ENCODE measurements at places on chromosomes 2 and 18.

GRCh38 chr2:241958818-241959545, 89.5 kb downstream of the RTP5 start:
- H3K27me3 ChIP-seq: no peaks in the 10 kb centered on the region
- H3K27ac ChIP-seq: no peak overlapping the region
- DNase-seq: no peak
- H3K4me3 ChIP-seq: no peak overlapping the region
- H3K4me1 ChIP-seq: peaks cover 28% of the 10 kb centered on the region
- no peaks in the 10 kb centered on the region for H3K36me3 ChIP-seq

DNA sequence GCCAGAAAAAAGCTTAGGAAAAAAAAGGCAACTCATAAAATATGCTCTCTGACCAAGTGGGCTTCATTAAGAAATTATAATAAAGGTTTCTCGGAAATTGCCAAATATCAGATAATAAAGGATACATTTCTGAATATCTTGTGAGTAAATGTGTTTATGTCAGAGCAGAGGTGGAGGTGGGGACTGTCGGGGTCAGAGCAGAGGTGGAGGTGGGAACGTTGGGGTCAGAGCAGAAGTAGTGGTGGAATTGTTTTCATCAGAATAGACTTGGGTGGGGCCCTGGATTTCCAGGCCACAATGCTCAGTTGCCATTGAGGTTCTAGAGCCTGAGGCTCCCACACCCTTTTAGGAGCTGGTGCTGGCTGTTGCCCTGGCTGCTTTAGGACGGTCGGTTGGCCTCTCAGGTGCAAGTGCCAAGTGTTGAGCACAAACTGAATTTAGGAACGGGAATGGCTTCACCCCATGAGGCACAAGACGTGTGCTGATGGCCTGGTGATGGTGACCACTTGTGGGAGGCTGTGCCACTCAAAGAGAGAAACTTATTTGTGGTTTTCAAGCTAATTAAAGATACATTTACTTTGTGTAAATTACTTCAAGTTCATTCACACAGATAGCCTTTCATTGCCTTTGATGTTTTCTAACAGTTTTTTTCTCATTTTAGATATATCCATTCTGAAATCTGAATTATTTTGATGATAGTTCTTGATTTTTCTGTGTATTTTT, 131.5 kb downstream of the ATP9B start:
- H3K36me3 ChIP-seq: peaks cover 9% of the 10 kb centered on the region
- H3K4me3 ChIP-seq: no peak overlapping the region
- H3K27me3 ChIP-seq: no peaks in the 10 kb centered on the region
- H3K4me1 ChIP-seq: peaks cover 12% of the 10 kb centered on the region

- peak; percentile 70 for DNase-seq
- H3K4me3 ChIP-seq: no peak overlapping the region
- H3K36me3 ChIP-seq: no peaks in the 10 kb centered on the region
- no peaks in the 10 kb centered on the region for H3K27me3 ChIP-seq
- H3K4me1 ChIP-seq: no peaks in the 10 kb centered on the region
- no peak overlapping the region for H3K27ac ChIP-seq
Observed at GRCh38 chr2:136527560-136527959, 237.8 kb upstream of the THSD7B start.

- no peak overlapping the region for H3K4me3 ChIP-seq
- H3K27me3 ChIP-seq: no peaks in the 10 kb centered on the region
- DNase-seq: no peak
- H3K36me3 ChIP-seq: no peaks in the 10 kb centered on the region
- no peak overlapping the region for H3K27ac ChIP-seq
Observed at GRCh38 chr2:46774499-46775228, 140.9 kb downstream of the MCFD2 start.

DNA sequence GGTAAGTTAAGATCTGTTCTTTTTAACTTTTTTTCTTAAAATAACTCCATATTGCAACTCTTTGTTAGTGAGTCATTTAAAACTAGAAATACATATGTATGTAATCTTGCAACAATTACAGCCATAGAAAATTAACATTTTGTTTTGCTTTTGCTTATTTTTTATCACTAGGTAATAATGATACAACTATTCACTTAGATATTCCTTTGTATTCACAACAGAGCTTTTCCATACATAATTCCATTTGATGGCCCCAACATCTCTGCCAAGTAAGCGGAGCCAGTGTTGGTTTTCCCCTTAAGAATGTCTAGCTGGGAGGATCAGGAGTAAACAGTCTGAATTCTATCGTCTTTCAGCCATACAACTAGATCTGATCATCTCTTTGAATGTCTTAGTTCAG, 16.1 kb downstream of the SPP2 start:
- no peak overlapping the region for H3K27ac ChIP-seq
- no peaks in the 10 kb centered on the region for H3K27me3 ChIP-seq
- no peaks in the 10 kb centered on the region for H3K36me3 ChIP-seq
- no peaks in the 10 kb centered on the region for H3K4me1 ChIP-seq
- no peak overlapping the region for H3K4me3 ChIP-seq

GRCh38 chr2:196610796-196611195, 28.7 kb upstream of the CCDC150 start:
- H3K27ac ChIP-seq: no peak overlapping the region
- no peaks in the 10 kb centered on the region for H3K27me3 ChIP-seq
- H3K4me1 ChIP-seq: no peaks in the 10 kb centered on the region
- no peaks in the 10 kb centered on the region for H3K36me3 ChIP-seq

DNA sequence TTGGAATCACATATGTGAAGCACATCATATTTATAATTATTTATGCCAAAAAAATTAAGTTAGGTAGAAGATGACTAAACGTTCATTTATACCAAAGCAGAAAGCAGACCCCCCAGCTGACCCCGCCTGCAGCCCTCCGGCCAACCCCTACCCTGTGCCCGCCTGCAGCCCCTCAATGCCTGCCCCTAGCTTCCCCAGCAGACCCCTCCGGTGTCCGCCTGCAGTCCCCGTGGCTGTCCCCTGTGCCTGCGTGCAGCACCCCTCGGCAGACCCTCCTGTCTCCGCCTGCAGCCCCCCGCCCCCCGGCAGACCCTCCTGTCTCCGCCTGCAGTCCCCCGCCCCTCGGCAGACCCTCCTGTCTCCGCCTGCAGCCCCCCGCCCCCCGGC, 136.2 kb downstream of the NFATC1 start:
- DNase-seq: no peak
- H3K27me3 ChIP-seq: no peaks in the 10 kb centered on the region
- no peak overlapping the region for H3K27ac ChIP-seq
- H3K36me3 ChIP-seq: peaks cover 4% of the 10 kb centered on the region

DNA sequence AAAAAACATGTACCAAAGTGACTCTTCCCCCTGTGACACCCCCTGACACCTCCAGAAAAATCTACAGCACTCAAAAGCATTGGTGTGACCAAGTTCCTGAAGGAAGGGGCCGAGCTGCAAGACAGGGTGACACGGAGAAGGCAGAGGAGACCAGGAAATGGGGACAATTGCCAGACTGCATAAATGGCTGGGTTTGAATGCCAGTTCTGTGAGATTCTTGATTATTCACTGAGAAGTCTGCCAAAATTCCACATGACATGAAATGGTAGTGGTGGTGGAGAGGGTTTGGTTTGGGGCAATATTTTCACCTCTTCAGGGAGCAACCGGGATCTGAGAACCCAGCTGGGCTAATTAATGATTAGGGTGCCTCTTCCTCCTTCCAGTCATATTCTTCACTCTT, 178.5 kb downstream of the ARL4C start:
- no peaks in the 10 kb centered on the region for H3K36me3 ChIP-seq
- no peaks in the 10 kb centered on the region for H3K27me3 ChIP-seq
- H3K27ac ChIP-seq: no peak overlapping the region
- no peaks in the 10 kb centered on the region for H3K4me1 ChIP-seq
- no peak overlapping the region for H3K4me3 ChIP-seq

DNA sequence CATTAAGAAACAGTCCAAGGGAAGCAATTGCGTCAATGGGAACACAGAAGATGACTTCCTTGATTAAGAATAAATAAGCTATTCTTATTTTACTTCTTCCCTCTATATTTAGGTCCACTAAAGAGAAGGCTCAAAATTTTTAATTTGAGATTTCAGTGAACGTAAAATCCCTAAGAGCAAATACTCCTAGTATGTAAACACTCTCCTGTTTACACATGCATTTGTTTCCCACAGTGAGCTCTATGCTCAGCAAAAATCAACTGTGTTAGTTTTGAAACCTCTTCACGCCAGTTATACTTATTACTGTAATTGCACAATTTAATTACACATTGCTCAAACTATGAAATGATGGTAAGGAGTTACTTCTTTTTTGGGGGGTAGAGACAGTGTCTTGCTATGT, 8.8 kb downstream of the SLC39A6 start:
- no peak overlapping the region for H3K4me3 ChIP-seq
- H3K27ac ChIP-seq: no peak overlapping the region
- no peaks in the 10 kb centered on the region for H3K4me1 ChIP-seq
- DNase-seq: no peak
- no peaks in the 10 kb centered on the region for H3K27me3 ChIP-seq

- no peak overlapping the region for H3K27ac ChIP-seq
- no peaks in the 10 kb centered on the region for H3K27me3 ChIP-seq
- peaks cover 61% of the 10 kb centered on the region for H3K4me1 ChIP-seq
- DNase-seq: peak; percentile 54
- H3K4me3 ChIP-seq: no peak overlapping the region
Observed at GRCh38 chr2:767440-767839, 90.2 kb upstream of the TMEM18 start.

DNA sequence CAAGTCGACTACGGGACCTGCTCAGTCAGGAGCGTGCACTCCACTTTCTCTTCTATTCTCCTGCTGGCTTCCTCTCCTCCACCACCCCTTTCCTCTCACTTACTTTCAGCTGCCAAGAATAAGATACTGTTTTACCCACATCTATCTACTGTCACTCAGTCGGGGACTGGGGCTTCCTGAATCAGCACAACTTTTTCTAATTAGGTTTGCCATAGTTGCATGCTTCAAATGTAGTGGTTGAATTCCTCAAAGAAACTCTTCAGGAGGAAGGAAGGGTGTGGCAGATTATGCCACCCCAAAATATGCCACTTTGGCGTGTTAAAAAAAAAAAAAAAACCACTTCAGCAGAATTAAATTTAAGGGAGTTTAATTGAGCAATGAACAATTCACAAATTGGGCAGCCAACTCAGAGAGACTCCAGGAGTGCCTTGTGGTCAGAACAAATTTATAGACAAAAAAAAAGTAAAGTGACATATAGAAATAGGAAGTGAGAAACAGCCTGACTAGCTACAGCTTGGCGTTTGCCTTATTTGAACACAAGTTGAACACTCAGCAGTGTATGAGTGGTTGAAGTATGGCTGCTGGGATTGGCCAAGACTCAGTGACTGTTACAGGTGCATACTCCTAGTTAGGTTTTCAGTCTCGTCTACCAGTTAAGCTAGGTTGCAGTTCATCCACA, 32.5 kb upstream of the RMDN2 start:
- no peak overlapping the region for H3K27ac ChIP-seq
- H3K4me1 ChIP-seq: no peaks in the 10 kb centered on the region
- DNase-seq: peak; percentile 51
- no peak overlapping the region for H3K4me3 ChIP-seq

GRCh38 chr18:7195266-7195665, 35.6 kb upstream of the LRRC30 start:
- no peaks in the 10 kb centered on the region for H3K4me1 ChIP-seq
- H3K27me3 ChIP-seq: no peaks in the 10 kb centered on the region
- no peak overlapping the region for H3K4me3 ChIP-seq
- no peak overlapping the region for H3K27ac ChIP-seq
- no peak for DNase-seq
- H3K36me3 ChIP-seq: no peaks in the 10 kb centered on the region

GRCh38 chr2:138123741-138124140, 159.5 kb downstream of the HNMT start:
- DNase-seq: no peak
- H3K27me3 ChIP-seq: no peaks in the 10 kb centered on the region
- no peaks in the 10 kb centered on the region for H3K36me3 ChIP-seq
- H3K4me1 ChIP-seq: no peaks in the 10 kb centered on the region
- H3K4me3 ChIP-seq: no peak overlapping the region

- no peak overlapping the region for H3K4me3 ChIP-seq
- H3K36me3 ChIP-seq: peaks cover 4% of the 10 kb centered on the region
- no peak for DNase-seq
- no peaks in the 10 kb centered on the region for H3K27me3 ChIP-seq
Observed at GRCh38 chr18:46814399-46814798, 57.5 kb upstream of the ST8SIA5 start.

GRCh38 chr18:28044036-28044435, 132.9 kb downstream of the CDH2 start:
- no peak for DNase-seq
- H3K27ac ChIP-seq: no peak overlapping the region
- no peak overlapping the region for H3K4me3 ChIP-seq

DNA sequence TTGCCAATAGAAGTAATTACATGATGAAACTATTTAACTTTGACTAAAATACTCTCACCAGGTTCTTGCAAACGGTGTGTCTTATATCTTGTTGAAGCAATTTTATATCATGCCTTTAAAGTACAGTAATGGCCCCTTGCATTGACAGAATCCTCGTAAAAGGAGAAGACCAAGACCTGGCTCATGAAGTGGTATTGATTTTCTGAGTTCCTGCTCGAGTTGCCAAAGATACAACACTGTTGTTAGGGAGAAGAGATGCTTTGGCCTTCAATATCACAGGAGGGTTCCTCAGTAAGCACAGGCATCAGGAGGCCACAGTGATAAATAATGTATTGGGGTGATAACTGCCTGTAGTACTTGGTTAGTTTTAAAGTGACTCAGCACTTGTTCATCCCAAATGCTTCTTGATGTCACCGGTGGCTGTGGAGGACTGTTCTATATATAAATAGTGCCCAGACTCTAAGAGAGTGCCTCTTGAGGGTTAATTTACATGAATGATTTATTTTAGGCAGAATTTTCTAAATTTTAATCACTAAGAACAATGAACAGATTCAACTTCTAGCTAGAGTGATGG, 571.7 kb upstream of the FANCL start:
- H3K36me3 ChIP-seq: no peaks in the 10 kb centered on the region
- DNase-seq: no peak
- no peak overlapping the region for H3K27ac ChIP-seq
- no peaks in the 10 kb centered on the region for H3K4me1 ChIP-seq

Measured in Karpas-422 (cell line).